Stimulated activated CD4-positive, alpha-beta T cell treated with anti-CD3 and anti-CD28 coated beads, Interleukin-1b, Interleukin-23, amount 100 ng/mL, for 48 hours (primary cell): ENCODE measurements at places on chromosomes 2 and 18.

DNA sequence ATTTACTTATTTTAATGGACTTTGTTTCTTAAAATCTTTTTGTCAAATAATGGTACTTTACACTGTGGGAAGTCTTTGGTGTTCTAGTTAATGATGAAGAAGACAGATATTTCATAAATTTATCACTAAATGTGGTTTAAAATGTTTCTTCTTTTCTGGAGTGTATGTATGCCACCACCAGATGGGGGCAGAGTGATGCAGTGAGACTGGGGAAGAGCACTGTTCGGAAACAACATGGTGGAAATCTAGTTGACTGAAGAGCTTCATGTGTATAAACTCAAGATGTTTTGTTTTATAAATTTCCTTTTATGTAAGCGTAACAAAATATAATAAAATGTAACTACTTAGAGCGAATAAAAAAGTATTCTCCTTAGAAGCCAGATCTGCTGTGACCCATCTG, 195.1 kb downstream of the KCNE4 start:
- no peak for DNase-seq

DNA sequence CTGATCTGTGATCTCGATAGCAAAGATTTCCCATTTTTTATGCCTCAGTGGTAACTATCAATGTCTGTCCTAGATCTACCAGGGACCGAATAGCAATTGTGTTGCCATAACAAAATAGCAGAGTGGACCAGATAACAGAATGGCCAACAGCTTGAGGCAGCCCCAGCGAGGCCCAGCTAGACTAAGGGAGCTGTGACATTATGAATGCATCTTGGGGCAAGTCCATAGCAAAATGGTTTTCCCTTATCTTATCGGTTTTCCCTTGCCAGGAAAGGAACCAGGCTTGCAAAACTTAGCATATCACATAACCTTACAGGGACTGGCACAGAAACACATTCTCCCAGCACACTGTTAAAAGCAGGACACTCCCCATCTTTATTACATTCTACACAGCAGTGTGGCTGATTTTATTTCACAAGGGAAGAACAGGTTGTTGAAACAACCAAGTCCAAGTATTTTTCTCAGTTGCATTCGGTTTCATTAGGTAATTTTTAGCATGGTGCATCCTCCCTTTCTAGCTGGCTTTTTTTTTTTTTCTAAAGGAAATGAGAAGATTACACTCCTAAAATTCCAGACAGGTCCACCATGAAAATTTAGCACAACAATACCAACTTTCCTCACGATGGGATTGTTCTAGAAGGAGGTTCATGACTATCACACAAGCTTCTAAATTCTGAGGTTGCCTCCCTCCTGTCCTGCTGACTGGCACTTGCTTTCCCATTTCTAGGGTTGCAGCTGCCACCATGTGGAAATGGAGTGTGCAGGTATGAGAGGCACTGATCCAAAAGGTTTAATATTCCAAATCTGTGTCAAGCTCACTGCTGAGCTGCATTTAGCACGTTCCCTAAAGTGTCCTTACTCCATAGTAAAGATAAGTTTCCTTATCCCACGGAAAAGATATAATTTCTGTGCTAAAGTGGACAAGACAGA, 97.0 kb upstream of the SLC35G4 start:
- no peak for DNase-seq

- DNase-seq = no peak
Measured at GRCh38 chr18:48190994-48191393, 218.2 kb downstream of the ZBTB7C start.

DNA sequence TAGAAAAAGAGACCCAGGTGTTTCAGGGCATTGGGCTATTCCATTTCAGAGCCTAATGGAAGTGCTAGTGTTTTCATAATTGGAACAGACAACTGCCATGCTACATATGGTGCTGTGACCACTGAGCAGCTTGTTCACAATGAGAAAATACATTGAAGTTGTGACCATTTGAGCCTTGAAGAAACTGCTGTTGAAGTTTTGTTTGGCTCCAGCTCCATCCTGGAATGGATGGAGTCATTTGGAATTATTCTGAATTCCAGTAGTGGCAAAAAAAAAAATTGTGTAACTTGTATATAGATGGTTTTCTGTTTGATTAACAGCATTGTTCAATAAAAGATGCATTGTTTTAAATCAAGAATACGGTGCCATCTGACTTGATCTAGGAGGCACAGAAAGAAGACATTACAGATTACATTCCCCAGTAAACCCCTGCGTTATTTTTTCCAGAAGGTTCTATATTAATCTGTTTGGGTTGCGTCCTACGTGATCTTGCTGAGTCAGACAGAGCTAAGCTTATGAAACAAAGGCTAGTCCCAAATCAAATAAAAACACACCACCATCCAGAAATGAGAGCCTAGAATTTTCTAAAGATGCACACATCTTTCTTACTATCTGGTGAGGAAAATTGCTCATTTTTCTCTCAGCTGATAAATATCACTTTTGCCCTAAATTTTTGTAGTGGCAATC, 19.2 kb downstream of the FMNL2 start:
- DNase-seq = no peak

DNA sequence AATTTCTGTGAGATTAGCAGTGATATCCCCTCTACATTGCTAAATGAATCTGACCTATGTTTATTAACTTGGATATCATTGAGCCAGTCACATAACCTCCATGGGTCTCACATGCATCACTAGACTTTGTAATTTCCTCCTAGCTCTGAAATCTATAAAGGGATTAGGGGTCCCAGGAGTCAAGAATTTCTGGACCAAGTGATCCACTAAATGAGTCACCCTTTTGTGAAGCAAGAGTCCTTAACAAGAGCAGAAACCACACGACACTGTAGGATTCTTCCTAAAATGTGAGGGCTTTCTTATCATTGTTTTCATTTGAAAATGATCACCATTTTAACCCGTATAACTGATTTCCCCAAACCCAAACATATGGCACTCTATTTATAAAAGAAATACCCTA, 90.3 kb downstream of the DHRS9 start:
- DNase-seq = no peak

- DNase-seq = no peak
Measured at GRCh38 chr2:221724631-221725203, 152.6 kb upstream of the EPHA4 start.

GRCh38 chr2:160266037-160266551, 66.0 kb upstream of the ITGB6 start:
- peak; percentile 18 for DNase-seq

- no peak for DNase-seq
Measured at GRCh38 chr18:32262092-32262491, 72.3 kb downstream of the MEP1B start.

DNA sequence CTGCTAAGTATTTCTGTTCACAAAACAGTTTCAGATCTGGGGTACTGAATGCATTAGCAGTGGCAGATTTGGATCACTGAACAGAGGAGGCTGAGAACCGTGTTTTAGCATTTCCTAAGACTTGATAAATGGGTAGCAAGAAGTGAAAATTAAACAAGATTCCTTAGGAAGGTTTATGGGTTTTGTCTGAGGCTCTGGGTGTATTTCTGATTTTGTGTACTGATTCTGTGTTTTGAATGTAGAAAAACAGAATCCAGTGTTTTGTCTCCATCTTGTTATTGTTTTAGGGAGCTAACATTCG, 1.4 kb downstream of the FAM117B start:
- DNase-seq = no peak

GRCh38 chr2:48589170-48589767, 28.4 kb upstream of the GTF2A1L start:
- no peak for DNase-seq

GRCh38 chr18:3596637-3597384, 146.8 kb downstream of the TGIF1 start:
- DNase-seq = peak; percentile 47

- no peak for DNase-seq
Measured at GRCh38 chr18:57813245-57813644, 10.1 kb upstream of the ATP8B1 start.

GRCh38 chr2:241224018-241224850, 35.8 kb downstream of the ANO7 start:
- no peak for DNase-seq

GRCh38 chr2:10405448-10405847, 42.7 kb downstream of the ODC1 start:
- DNase-seq = no peak

DNA sequence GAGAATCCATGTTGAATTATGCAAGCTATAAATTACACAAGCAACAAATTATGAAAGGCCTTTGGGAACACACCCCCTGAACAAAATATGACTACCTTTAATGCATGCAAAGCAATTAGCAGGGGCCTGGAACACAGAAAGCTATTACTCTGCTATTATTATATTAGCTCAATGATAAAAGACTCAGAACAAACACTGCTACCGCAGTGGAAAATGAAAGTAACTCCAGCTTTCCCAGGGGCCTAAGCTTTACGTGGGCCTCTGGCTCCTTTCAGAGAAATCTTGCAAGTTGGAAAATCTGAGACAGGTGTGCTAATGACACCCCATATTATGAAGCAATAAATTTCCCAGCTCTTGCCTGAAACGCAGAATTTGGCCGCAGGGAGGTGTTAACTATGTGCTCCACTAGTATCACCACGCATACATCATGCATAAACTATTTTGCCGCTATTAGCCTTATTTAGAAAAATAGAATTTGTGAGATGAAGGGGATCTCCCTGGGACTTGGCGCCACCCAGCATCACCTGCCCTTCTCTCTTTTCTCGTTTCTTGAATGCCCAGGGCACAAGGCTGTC, 321.6 kb upstream of the LYPD1 start:
- DNase-seq = no peak

DNA sequence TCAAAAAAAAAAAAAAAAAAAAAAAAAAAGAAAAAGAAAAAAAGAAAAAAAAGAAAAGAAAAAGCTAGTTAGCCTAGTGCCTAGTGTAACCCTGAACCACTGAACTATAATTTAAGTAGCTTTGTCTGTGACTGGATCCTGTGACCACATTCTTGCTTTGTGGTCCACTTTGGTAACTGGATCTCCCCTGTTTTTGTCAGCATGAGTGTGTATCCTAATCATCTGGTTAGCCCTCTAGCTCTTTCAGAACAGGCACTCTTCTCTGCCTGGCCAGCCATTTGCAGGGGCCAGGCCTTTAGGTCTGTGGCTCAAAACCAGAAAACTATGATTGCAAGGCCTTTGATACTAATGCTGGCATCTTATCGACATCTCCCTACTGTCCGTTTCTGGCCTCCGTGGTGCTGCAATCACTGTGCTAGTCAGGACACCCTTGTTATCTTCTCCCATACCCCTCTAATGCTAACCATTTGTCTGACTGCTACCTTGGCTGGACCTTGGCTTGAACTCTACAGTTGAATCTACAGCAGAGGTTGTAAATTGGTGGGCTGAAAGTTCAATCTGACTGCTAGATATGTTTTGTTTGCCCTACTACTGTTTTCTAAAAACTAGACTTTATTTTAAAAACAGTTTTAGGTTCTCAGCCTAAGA, 40.5 kb downstream of the RBKS start:
- no peak for DNase-seq

DNA sequence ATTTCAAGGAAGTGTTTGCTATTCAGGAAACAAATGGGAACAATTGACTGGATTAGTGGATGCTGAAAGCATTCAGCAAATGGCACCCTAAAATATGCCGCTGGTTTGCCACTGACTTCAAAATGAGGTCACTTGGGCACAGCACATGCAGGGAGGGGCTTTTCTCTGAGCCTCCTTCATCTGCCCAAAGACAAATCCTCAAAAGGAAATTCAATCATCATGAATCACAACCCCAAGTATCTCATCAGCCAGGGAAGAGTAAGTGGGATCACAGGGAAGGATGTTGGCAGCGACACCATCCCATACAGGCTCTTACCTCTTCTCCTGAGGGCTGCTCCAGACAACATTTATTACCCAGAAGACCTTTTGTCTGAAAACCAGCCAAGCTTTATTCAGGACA, 14.4 kb upstream of the SP140L start:
- DNase-seq = no peak

DNA sequence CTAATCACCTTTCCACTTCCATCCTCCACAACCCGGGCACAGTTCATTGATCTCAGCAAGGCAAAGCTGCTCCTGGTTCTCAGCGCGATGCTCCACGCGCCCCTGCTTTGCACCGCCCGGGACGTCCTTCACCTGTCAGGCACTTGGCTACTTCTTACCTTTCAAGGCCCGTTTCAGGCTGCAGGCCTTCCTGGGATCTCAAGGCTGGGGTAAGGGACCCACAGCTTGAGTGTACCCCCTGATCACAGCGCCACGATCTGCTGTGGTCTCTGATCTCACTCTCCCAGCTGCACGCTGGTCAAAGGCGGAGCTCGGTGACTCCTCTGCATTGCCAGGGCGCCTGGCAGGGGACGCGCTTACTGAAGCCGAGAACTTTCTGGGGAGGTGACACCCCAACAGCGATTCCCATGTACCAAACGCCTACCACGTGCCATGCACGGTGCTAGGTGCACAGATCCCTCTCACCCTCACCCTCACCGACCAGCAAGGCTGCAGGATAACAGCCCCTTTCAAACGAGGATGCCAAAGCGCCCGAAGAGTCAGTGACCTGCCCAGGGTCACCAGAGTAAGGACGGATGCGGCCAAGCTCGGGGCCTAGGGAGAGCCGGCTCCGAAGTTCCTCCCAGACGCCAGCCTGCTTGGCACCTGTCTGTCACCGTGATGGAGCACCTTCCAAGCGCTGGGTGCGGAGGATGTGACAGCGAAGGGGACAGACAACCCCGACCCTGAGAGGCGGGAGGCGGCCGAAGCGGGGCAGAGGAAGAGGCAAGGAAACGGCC, 818 bp downstream of the ITGB1BP1 start:
- DNase-seq = peak; percentile 61

DNA sequence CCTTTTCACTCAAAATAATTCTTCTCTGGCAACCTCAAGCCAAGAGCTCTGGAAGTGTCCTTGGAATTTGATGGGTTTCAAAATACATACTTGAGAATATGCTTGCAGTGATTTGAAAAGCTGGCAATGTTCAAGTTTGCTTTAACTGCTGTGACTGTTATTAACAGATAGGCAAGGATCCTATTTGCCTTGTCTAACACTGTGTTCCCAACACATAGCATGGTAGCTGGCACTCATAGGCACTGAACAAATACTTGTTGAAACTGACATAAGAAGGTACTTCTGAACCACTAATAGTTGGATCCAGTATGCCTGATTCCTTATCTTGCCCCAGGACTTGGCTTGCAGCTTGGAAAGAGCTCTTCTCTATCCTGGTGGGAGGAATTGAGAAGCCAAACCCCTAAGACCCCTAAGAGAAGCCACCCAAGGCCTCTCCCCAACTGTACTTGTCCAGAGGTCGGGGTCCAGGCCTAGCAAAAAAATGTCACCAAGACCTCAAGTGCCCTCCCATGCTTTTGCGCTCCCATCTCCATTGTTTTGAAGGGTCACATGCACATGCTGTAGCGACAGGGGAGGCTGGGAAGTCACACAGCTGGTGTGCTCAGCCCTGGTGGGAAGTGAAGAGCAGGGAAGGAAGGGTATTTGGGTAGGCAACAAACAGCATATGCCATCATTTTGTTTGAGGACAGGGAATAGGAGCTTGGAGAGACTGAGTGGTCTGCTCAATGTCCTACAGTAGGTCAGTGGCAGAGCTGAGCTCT, 118.4 kb upstream of the HAAO start:
- DNase-seq = no peak

DNA sequence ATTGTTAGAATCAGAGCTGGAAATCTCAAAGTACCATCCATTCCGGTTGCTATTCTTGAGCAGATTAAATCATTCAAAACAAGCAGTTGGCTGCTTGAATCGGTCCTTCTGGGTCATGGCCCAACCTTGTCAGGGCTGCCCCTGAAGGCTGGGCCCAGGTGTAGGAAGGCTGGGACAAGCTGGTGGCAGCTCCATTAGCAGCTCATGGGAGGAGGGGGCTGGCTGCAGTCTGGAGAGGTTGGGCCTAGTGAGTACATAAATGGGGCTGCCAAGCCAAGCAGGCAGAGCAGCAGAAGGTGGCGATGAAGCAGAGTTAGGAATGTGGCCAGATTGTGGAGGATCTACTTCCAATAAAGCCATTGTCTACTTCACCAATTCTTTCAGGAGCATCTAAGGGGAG, 81.4 kb downstream of the ADCYAP1 start:
- DNase-seq = no peak
